ENCODE measurements at places on chromosomes 13 and 19. TPM values are rescaled to one million over a fixed set of nuclear protein-coding genes. Genes with fewer than 3 reads are reported as not detected.

- peaks cover 38% of the 10 kb centered on the region for H3K36me3 ChIP-seq
- H3K4me3 ChIP-seq, result no peak overlapping the region
- H3K27me3 ChIP-seq, result no peaks in the 10 kb centered on the region
- H3K27ac ChIP-seq, result peak overlapping the region; percentile 63
Observed at GRCh38 chr13:48252176-48252575, 19.2 kb downstream of the ITM2B start.

GRCh38 chr13:94860981-94861407 is 148.6 kb upstream of the SOX21 start:
- H3K36me3 ChIP-seq, result no peaks in the 10 kb centered on the region
- peak overlapping the region; percentile 22 for H3K4me3 ChIP-seq
- no peaks in the 10 kb centered on the region for H3K27me3 ChIP-seq
- H3K4me1 ChIP-seq, result no peaks in the 10 kb centered on the region
- no peak overlapping the region for H3K27ac ChIP-seq

DNA sequence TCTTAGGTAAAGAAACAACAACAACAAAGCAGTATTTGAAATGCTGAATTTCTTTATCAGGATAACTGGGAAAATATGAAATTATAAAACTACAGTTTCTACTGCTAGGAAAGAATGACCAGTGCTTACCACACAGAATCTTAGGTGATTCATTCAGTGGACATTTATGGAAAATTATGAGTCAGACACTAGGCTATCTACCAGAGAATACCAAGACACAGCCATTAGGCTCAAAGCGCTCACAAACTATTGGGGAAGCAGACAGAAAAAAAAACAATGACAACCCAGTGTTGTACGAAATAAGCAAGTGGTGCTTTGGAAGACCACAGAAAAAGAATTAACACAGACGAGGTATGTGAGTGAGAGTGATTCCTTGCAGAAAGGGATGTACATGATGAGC is 1019.5 kb downstream of the PCDH9 start:
- H3K36me3 ChIP-seq, result no peaks in the 10 kb centered on the region
- no peak for DNase-seq
- no peak overlapping the region for H3K27ac ChIP-seq
- H3K4me1 ChIP-seq, result no peaks in the 10 kb centered on the region

DNA sequence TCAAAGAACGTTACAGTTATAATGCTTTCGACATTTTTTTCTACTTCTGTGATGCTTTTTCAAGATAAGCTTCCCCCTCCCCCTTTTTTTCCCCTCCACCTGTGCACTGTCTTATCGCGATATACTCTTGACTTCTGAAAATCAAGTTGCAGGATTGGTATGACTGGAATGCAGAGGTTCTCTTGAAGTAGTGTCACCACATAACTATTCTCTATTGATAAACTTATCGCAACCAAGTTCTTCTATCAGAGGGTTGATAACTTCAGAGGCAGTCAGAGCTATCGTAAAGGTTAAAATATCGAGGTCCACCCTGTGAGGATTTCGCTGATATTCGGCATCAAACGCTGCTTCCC is 820 bp downstream of the EID2 start:
- no peaks in the 10 kb centered on the region for H3K27me3 ChIP-seq
- peaks cover 24% of the 10 kb centered on the region for H3K4me1 ChIP-seq
- peak overlapping the region; percentile 69 for H3K4me3 ChIP-seq

DNA sequence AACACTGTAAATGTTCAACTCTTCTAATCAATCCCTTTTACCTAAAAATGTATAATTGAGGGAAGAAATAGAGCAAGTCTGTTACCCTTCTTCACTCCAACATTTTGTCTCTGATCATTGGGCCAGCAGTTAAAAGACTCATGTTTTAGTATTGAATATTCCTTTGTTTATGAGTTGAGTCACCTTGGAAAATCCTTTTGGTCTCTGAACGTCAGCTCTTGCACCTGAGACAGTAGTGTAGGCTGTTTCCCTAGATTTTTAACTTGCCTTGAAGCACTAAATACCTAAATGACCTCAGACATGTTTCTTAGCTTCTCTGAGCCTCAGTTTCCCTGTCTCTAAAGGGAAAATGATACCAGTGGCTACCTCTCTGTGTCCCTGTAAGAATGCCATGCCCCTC is 184.2 kb downstream of the RFC3 start:
- no peaks in the 10 kb centered on the region for H3K27me3 ChIP-seq
- no peak for DNase-seq
- H3K4me1 ChIP-seq, result peaks cover 16% of the 10 kb centered on the region
- no peak overlapping the region for H3K27ac ChIP-seq
- H3K36me3 ChIP-seq, result no peaks in the 10 kb centered on the region

DNA sequence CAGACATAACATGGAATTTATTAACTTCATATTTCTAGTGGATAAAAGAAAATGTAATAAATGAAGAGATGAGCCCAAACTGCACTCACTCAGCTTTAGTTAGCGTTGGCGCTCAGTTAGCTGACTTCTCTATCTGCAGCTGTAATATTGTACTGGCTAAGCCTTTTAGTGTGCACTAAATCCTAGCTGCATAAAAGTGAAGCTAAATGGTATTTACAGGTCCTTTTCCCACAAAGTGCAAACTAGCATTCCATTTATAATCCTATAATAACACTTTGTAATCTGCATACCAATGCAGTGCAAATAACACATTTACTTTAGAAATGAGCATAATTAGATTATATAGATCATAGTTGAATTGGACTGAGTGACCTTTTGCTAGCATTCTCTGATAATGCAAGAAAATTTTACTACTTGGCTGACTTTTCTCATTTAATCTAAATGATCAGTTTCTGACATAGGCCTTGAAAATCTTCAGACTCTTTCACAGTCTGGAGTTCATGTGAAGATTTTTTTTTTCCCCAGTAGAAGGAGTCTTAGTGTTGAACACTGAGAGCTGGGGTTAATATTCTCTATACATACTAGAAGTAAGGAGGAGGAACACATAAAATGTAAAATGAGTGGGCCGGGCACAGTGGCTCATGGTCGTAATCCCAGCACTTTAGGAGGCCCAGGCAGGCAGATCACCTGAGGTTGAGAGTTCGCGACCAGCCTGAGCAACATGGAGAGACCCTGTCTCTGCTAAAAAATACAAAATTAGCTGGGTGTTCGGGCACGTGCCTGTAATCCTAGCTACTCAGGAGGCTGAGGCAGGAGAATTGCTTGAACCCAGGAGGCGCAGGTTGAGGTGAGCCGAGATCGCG is 1426.4 kb downstream of the PCDH9 start:
- H3K4me1 ChIP-seq, result no peaks in the 10 kb centered on the region
- no peak overlapping the region for H3K4me3 ChIP-seq
- H3K27ac ChIP-seq, result no peak overlapping the region
- H3K36me3 ChIP-seq, result no peaks in the 10 kb centered on the region
- no peaks in the 10 kb centered on the region for H3K27me3 ChIP-seq

DNA sequence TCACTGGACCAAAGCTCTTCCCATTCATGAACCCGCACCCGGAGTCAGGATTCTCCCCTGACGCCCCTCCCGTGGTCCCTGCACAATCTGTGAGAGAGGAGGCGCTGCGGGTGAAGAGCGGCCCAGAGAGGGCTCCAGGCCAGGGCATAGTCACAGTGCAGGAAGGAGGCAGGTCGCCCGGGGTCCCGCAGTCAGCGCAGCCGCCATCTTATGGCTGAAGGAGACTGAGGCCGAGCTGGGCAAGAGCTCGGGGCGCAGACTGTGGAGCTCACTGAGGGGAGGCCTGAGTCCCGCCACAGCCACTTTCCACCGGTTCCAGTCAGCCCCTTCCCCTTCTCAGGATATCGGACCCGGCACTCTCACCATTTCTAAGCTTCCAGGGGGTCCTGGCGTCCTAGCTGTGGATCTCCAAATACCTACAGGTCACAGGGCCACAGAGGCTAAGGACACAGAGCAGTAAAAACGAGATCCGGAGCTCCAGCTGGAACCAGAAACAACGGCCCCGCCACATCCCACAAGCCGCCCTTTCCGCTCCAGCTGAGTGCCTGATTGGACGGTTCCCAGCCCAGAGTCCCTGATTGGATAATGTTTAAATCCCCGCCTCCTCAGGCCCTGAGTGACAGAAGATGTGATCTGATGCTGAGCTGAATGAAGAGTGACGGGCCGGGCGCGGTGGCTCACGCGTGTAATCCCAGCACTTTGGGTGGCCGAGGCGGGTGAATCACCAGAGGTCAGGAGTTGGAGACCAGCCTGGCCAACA is at the start of gene ZNF99:
ZNF99 (minus strand) TSS at position 501 of the 760 bp plus-strand sequence; CDS start at position 366, 135 bp downstream.
- no peaks in the 10 kb centered on the region for H3K36me3 ChIP-seq
- H3K4me3 ChIP-seq, result peak within 1 kb of the TSS; percentile 25
- H3K27me3 ChIP-seq, result no peaks in the 10 kb centered on the region

DNA sequence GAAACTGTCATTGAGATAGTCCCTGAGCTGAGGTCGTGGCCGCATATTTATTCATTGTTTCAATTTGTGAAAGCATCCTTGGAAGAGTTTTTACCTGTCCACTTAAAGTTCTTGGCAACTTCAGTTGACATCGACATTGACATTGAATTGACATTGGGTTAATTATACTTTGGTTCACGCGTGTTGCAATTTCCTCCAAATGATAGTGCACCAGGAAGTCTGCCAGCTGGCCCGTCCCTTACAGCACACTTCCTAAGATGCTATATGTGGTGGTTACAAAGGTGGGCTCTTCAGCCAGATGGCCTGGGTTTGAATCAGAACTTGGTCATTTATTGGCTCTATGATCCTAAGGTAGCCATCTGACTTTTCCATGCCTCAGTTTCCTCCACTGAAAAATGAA is 176.0 kb downstream of the FGF14 start:
- H3K4me1 ChIP-seq, result no peaks in the 10 kb centered on the region
- no peaks in the 10 kb centered on the region for H3K36me3 ChIP-seq
- H3K27ac ChIP-seq, result no peak overlapping the region
- H3K27me3 ChIP-seq, result no peaks in the 10 kb centered on the region

DNA sequence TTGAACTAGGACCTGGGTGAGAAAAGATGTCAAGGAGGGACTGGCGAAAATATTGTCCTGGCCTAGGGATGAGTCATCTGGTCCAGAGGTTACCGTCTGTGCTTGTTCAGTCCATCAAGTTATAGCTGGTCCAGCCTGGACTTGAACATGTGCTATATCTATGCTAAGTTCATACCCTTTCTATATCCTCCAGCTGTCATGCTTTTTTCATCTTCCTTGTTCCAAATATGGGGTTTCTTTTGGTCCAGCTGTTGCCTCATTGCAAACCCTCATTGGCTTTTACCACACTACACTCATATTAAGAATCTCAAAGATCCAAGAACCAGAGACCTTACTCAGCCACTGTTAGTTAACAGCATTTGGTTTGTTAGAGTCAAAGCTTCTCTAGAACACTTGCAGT is 19.1 kb upstream of the KLF12 start:
- H3K36me3 ChIP-seq, result no peaks in the 10 kb centered on the region
- no peak overlapping the region for H3K27ac ChIP-seq
- no peak for DNase-seq
- H3K4me3 ChIP-seq, result no peak overlapping the region
- no peaks in the 10 kb centered on the region for H3K27me3 ChIP-seq
- H3K4me1 ChIP-seq, result no peaks in the 10 kb centered on the region

- no peaks in the 10 kb centered on the region for H3K27me3 ChIP-seq
- DNase-seq, result peak; percentile 77
- no peak overlapping the region for H3K4me3 ChIP-seq
- H3K4me1 ChIP-seq, result peaks cover 69% of the 10 kb centered on the region
- peak overlapping the region; percentile 82 for H3K27ac ChIP-seq
- H3K36me3 ChIP-seq, result peaks cover 5% of the 10 kb centered on the region
Observed at GRCh38 chr19:1907563-1908363, 2.6 kb downstream of the ADAT3 start.

DNA sequence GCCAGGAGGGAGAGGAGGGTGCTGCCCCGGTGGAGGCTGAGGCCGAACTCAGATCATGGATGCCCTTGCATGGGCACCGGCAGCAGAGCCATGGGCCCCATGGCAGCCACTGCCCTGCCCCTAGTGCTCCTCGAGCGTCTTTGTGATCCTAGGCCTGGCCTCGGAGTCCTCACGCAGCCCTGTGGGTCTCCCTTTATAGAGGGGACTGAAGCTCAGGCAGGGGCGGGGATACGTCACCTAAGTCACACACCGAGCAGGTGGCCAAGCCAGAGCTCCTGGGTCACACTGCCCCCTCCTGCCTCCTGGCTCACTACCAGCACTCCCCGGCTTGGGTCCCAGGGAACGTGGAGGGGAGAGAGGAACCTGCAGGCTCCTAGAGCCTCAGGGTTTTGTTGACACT is 28.7 kb downstream of the DHX34 start:
- peaks cover 4% of the 10 kb centered on the region for H3K4me1 ChIP-seq
- H3K4me3 ChIP-seq, result no peak overlapping the region
- no peaks in the 10 kb centered on the region for H3K27me3 ChIP-seq
- H3K27ac ChIP-seq, result no peak overlapping the region
- H3K36me3 ChIP-seq, result peaks cover 74% of the 10 kb centered on the region
- no peak for DNase-seq

- H3K4me3 ChIP-seq, result no peak overlapping the region
- DNase-seq, result no peak
- no peaks in the 10 kb centered on the region for H3K36me3 ChIP-seq
- H3K27ac ChIP-seq, result no peak overlapping the region
- H3K27me3 ChIP-seq, result no peaks in the 10 kb centered on the region
Observed at GRCh38 chr13:25210842-25211569, 38.9 kb upstream of the AMER2 start.

- H3K4me3 ChIP-seq, result no peak overlapping the region
- H3K27me3 ChIP-seq, result peaks cover 58% of the 10 kb centered on the region
- DNase-seq, result no peak
- no peak overlapping the region for H3K27ac ChIP-seq
- no peaks in the 10 kb centered on the region for H3K36me3 ChIP-seq
- no peaks in the 10 kb centered on the region for H3K4me1 ChIP-seq
Observed at GRCh38 chr19:51294211-51294976, 17.1 kb upstream of the IGLON5 start.

DNA sequence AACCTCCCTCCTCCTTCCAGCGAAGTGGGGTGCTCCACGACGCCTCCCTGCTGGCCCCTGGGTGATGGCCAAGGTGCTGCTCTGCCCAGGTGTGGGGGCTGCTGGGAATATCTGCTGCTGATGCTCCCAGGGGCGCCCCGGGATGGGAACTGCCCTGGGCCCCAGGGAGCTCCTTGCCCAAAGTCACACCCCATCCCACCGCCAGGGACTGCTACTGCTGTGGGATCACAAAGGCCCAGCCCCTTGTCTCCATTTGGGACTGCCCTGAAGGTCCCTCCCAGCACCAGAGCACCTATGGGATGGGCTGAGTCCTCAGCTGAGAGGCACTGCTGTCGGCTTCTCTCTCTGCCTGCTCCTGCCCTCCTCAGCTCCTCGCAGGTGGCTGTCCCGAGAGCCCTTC is 19.0 kb downstream of the CHST8 start:
- H3K36me3 ChIP-seq, result no peaks in the 10 kb centered on the region
- no peaks in the 10 kb centered on the region for H3K27me3 ChIP-seq
- H3K27ac ChIP-seq, result no peak overlapping the region
- DNase-seq, result no peak
- no peak overlapping the region for H3K4me3 ChIP-seq

DNA sequence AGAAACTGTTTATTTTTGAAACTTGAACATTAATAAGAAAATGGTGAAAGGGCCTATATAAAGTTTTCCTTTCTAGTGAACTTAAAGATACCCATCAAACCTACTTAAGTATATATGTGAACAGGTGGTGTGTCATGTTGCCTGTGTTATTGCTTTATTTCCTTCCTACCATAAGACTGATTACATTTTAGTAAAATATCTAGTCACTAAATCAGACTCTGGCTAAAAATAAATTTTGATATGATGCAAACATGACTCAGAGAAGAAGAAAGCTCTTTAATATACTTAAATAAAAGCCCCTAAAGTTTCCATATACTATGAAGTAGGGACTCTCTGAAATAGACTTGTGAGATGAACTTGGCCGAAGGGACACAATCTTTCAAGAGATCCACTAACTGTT is 35.1 kb upstream of the FBXL3 start:
- peaks cover 87% of the 10 kb centered on the region for H3K36me3 ChIP-seq
- DNase-seq, result no peak
- H3K27me3 ChIP-seq, result no peaks in the 10 kb centered on the region
- H3K4me3 ChIP-seq, result no peak overlapping the region
- H3K27ac ChIP-seq, result no peak overlapping the region
- H3K4me1 ChIP-seq, result peaks cover 3% of the 10 kb centered on the region

ZNF100 gene
- total RNA-seq, result 16.7 TPM

ZNF582 gene
- not detected for total RNA-seq

TNFSF9 gene
- total RNA-seq, result not detected

ADAMTSL5 gene
- not detected for total RNA-seq

PGLYRP1 gene
- total RNA-seq, result not detected
